ENCODE measurements at places on chromosomes 7 and 10.

- DNase-seq = peak; percentile 51
These were observed 202.6 kb upstream of the SEMA3E start for GRCh38 chr7:83851551-83851950.

GRCh38 chr10:26386781-26387180, 51.4 kb upstream of the APBB1IP start:
- no peak for DNase-seq

- peak; percentile 76 for DNase-seq
These were observed 87.0 kb downstream of the SGMS1 start for GRCh38 chr10:50536617-50537240.

DNA sequence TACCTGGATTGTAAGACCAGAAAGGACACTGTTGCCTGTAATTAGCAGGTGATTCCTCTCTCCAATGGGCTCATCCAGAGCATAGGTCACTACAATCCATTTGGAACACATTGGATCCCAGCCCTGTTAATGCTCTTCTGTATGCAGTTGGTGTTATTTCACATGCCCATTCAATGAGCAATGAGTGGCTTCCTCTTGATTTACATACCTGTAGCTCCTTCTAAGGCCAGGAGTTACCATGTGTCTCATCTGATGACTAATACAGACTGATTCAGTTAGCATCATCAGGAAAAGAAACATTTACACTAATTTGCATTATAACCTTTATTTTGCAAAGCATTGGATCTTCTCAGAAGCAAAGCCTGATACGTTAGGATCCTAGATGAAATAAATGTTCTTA, 83.1 kb upstream of the NPVF start:
- peak; percentile 91 for DNase-seq

DNA sequence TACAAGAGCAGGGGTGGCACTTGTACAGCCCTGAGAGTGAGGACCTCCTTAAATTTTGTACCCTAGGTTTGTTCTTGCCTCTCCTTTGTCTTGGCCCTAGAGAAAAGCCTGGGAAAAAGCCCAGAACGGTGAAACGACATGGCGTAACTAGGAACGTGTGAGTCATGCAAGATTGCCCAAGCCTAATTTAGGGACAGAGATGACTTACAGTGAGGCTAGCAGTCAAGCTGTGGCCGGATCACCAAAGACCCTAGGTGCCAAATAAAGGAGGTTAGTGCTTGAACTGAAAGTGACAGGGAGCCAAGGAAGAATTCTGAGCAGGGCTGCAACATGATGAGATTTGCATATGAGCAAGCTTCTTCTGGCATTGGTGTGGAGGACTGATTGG, 25.1 kb downstream of the TBXAS1 start:
- DNase-seq = peak; percentile 77

GRCh38 chr7:124033095-124033806, 384 bp upstream of the TMEM229A start:
- no peak for DNase-seq

All from bronchial epithelial cell (primary cell).